ENCODE measurements at places on chromosomes 2 and 18.

- peaks cover 12% of the 10 kb centered on the region for H3K4me1 ChIP-seq
- H3K27me3 ChIP-seq = no peaks in the 10 kb centered on the region
These were observed 73.7 kb upstream of the SLC1A4 start for GRCh38 chr2:64915510-64915900.

- peak overlapping the region; percentile 80 for H3K4me3 ChIP-seq
- H3K27ac ChIP-seq = peak overlapping the region; percentile 83
- H3K27me3 ChIP-seq = no peaks in the 10 kb centered on the region
- H3K36me3 ChIP-seq = peaks cover 7% of the 10 kb centered on the region
These were observed 1.4 kb downstream of the TRIB2 start for GRCh38 chr2:12718015-12718671.

DNA sequence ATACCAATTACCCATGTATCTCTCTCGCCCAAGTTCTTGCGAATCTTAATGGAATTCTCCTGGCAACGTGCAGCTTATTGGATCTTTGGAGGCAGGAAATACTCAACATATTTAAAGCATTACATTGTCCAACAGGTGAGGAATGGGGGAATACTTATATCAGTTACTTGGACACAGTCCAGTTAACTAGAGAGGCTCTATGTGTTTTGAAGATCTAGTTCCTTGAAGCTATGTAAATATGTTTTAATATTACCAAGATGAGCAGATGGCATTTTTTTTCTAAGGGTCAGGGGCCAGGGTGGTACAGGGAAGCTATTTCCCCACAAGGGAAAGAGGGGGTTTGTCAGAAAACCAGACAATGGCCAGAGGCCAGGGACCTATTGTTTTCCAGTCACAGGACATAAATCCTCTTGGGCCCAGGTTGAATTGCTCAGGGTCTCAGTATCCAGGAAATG is 26.8 kb upstream of the MC5R start:
- peaks cover 5% of the 10 kb centered on the region for H3K27me3 ChIP-seq
- no peak overlapping the region for H3K4me3 ChIP-seq
- H3K27ac ChIP-seq = no peak overlapping the region
- no peak for DNase-seq
- H3K36me3 ChIP-seq = no peaks in the 10 kb centered on the region
- H3K4me1 ChIP-seq = no peaks in the 10 kb centered on the region

DNA sequence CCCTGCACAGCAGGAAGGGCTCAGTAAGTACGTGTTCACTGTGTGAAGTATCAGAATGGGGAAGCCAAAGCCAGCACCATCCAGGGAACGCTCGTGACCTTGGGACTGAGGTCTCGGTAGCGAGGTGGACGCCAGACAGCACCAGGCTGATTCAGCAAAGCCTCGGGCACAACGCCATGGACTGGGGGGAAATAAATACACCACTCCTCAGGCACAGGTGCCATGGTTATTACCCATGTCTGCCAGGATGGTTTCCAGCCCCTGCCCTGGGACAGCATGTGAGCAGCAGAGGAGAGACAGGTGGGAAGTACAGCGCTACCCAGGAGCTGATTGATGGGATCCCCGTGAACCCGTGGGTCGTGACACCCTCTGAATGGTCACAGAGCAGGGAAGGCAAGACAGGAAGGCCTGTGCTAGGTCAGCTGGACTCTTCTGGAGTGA is 53.0 kb downstream of the REEP1 start:
- no peaks in the 10 kb centered on the region for H3K4me1 ChIP-seq
- DNase-seq = no peak
- no peaks in the 10 kb centered on the region for H3K36me3 ChIP-seq

DNA sequence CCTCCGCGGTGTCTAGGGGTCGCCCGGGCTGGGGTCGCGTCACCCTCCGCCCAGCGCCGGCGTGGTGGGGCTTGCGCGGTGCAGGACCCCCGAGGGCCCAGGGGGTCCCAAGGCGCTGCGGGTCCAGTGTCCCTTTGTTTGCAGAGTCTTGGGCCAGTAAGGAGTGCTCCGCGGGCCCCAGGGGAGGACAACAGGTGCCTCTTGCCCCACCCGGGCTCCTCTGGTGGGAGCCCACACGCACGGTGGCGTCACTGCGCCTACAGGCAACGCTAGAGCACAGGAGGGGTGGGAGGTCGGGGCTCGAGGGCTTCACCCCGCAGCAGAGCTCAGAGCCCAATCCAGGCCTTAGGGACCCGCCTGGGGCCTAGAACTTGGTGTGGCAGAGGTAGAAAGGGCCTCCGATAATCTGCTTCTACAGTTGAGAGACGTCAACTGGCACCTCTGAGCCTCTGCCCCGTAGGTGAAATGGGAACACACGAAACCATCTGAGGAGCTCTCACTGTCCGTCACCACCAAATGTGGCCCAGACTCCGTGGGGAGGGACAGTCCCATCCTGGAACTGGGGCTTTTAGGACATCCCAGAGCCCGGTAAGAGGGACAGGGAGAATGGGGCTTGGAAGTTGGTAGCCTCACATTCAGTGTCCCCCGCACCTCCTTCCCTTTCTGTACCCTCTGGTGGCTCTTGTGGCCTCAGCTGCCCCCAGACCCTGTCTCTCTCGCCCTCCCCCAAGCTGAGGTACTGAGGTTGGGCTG is 1.4 kb downstream of the ARID5A start:
- peak overlapping the region; percentile 92 for H3K27ac ChIP-seq
- peak overlapping the region; percentile 99 for H3K4me3 ChIP-seq
- H3K36me3 ChIP-seq = peaks cover 5% of the 10 kb centered on the region
- no peaks in the 10 kb centered on the region for H3K27me3 ChIP-seq

GRCh38 chr18:69261406-69261805 is 139.3 kb upstream of the DOK6 start:
- no peaks in the 10 kb centered on the region for H3K36me3 ChIP-seq
- H3K27ac ChIP-seq = no peak overlapping the region
- DNase-seq = no peak
- no peaks in the 10 kb centered on the region for H3K4me1 ChIP-seq
- H3K4me3 ChIP-seq = no peak overlapping the region
- no peaks in the 10 kb centered on the region for H3K27me3 ChIP-seq

- no peak overlapping the region for H3K4me3 ChIP-seq
- H3K4me1 ChIP-seq = no peaks in the 10 kb centered on the region
- DNase-seq = no peak
These were observed 39.1 kb upstream of the PLEKHM3 start for GRCh38 chr2:208064220-208064961.

DNA sequence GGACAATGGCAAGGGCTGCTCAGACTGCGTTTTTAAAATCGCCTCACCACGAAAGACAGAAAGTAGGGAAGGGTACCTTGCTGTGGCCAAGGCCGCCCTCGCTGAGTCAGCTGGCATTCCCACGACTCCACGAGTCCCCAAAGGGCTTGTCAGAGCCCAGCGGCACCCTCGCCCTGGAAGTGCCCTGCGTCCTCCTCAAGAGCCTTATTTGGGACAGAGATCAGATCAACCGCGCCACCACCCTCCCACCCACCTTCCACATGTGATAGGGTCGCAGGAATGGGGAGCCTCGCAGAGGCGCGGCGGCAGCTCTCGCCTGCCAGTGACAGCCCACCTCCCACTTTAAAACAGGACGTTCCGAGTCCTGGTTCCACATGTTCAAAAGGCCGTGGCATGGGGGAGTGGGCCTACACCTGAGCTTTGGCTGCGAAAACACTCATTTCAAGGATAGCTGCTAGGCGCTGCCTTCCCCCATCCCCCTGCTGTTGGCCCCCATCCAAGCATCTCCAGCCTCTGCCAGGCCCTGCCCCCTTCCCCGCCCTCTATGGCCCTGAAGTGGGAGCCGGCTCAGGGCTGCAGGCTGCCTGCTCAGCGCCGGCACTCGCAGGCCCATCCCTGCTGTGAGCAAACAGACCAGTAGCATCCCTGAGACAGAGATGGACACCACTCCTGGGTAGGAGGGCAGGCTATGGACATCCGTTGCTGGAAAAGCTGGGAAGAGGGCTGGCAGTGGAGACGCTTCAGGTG is 38.1 kb upstream of the ARHGEF4 start:
- H3K4me1 ChIP-seq = peaks cover 4% of the 10 kb centered on the region
- no peak for DNase-seq
- H3K27ac ChIP-seq = no peak overlapping the region
- H3K27me3 ChIP-seq = no peaks in the 10 kb centered on the region
- no peaks in the 10 kb centered on the region for H3K36me3 ChIP-seq

DNA sequence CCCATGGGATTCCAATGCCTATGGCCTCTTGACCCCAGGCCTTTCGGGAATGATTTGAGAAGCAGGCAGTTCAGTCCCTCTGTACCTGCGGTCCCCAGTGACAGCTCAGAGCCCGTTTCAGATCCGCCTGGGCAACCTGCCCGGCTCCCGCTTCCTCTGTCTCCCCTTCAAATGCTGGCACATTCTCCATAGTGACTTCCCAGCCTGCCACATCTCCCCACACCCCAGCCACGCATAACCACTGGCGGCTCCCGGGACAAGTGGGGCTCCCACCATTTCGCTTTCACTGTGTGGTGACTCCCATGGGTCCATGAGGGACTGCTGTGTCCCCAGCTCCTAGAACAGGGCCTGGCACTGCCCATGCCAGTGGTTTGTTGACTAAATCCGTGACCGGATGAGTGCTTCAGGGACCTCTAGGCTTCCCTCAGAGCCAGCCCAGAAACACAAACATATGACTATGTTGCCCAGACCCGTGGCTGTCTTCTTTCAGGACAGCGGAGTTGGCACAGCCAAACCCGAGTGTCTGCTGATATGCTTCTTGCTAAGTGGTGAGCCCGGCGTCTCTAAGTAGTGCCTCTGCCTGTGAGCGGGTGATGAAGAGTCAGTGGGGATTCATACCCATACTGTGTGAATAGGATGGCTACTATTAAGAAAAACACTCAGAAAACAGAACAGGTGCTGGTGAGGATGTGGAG is 91.2 kb downstream of the GLI2 start:
- DNase-seq = no peak
- no peak overlapping the region for H3K27ac ChIP-seq
- H3K4me3 ChIP-seq = no peak overlapping the region
- H3K27me3 ChIP-seq = no peaks in the 10 kb centered on the region

DNA sequence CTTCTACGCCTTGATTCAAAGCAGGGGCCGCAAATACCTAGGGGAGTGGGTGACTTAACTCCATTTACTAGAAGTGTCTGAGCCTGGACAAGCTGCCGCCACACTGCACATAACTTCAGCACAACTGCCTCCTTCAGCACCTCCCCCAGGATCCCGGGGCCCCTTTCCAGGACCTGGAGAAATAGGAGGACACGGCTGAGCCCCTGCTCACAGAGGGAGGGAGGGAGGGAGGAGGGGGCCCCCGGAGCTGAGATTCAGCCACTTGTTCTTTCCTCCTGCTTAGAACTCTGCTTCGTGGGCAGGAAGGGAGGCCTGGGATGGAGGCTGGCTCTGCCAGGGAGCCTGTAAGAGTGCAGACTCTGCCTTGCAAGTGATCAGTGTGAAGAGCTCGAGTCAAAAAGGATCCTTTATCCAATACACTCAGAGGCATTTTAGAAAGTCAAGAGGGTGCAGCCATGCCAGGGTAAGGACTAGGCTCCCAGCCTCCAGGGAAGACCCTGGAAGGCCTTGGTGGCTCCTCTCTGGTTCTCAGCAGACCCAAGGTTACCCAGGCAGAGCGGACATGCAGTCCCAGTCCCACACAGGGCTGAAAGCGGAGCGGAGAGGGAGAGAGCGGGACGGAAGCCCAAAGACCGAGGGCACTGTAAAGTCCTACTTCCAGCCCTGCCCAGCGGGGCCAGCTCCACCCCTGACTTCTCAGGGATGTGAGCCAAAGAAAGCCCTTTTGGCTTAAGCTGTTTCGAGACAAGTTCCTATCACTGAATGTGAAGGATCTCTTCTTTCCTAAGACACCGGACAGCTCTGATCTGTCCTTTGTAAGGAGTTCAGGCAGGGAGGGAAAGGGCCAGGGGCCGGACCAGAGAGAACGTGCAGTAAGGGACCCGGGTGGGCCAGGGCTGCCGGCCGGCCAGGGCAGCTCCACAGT is 8.6 kb upstream of the ARMC9 start:
- no peak overlapping the region for H3K4me3 ChIP-seq
- H3K27me3 ChIP-seq = no peaks in the 10 kb centered on the region
- H3K27ac ChIP-seq = no peak overlapping the region
- DNase-seq = no peak
- H3K4me1 ChIP-seq = no peaks in the 10 kb centered on the region

DNA sequence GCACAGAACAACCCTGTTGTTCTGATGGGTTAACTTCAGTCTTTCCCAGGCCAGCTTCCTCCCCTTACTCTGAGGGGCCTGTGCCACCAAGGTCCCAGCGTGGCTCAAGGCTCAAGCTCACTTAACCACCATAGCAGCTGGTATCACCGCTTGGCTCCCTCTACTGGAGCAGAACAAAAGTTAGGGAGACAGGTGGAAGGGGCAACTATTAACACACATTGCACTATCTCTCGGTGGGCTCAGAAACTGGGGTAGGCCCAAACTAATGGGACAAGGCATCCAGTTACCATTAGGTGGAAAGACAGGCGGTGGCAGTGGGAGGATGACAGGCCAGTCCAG is 88.7 kb upstream of the ATL2 start:
- H3K4me1 ChIP-seq = no peaks in the 10 kb centered on the region
- H3K27ac ChIP-seq = no peak overlapping the region
- no peaks in the 10 kb centered on the region for H3K27me3 ChIP-seq
- H3K36me3 ChIP-seq = no peaks in the 10 kb centered on the region
- no peak overlapping the region for H3K4me3 ChIP-seq
- no peak for DNase-seq

GRCh38 chr2:64414736-64415435 is 39.1 kb upstream of the LGALSL start:
- no peak overlapping the region for H3K27ac ChIP-seq
- H3K36me3 ChIP-seq = no peaks in the 10 kb centered on the region
- H3K4me3 ChIP-seq = no peak overlapping the region
- no peaks in the 10 kb centered on the region for H3K27me3 ChIP-seq

GRCh38 chr2:196168181-196168580 is 3.2 kb downstream of the STK17B start:
- no peaks in the 10 kb centered on the region for H3K27me3 ChIP-seq
- H3K4me3 ChIP-seq = peak overlapping the region; percentile 88
- DNase-seq = no peak
- H3K4me1 ChIP-seq = peaks cover 41% of the 10 kb centered on the region
- peaks cover 12% of the 10 kb centered on the region for H3K36me3 ChIP-seq
- peak overlapping the region; percentile 98 for H3K27ac ChIP-seq

GRCh38 chr18:12844391-12844790 is 39.6 kb downstream of the PTPN2 start:
- no peak overlapping the region for H3K4me3 ChIP-seq
- H3K27ac ChIP-seq = no peak overlapping the region
- peaks cover 38% of the 10 kb centered on the region for H3K4me1 ChIP-seq
- no peaks in the 10 kb centered on the region for H3K27me3 ChIP-seq
